ENCODE measurements at places on chromosomes 6 and 20.

DNA sequence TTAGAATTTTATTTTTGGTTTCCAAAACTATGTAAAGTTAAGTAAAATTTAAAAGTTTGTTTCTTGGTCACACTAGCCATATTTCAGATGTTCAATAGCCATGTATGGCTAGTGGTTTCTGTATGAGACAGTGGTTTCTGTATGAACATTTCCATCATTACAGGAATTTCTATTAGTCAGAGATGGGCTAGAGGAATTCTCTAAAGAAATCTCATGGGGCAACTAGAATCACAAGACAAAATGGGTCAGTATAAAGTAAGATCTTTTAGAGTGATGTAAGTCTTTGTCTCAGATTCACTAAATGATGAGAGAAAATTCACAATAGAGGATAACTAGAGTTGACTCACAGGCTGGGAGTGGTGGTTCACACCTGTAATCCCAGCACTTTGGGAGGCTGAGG, 149.0 kb downstream of the FUT9 start:
- DNase-seq, result no peak

- DNase-seq, result no peak
Measured at GRCh38 chr20:32072168-32072750, 20.2 kb downstream of the HCK start.

GRCh38 chr20:37602634-37603033, 75.0 kb upstream of the BLCAP start:
- no peak for DNase-seq

DNA sequence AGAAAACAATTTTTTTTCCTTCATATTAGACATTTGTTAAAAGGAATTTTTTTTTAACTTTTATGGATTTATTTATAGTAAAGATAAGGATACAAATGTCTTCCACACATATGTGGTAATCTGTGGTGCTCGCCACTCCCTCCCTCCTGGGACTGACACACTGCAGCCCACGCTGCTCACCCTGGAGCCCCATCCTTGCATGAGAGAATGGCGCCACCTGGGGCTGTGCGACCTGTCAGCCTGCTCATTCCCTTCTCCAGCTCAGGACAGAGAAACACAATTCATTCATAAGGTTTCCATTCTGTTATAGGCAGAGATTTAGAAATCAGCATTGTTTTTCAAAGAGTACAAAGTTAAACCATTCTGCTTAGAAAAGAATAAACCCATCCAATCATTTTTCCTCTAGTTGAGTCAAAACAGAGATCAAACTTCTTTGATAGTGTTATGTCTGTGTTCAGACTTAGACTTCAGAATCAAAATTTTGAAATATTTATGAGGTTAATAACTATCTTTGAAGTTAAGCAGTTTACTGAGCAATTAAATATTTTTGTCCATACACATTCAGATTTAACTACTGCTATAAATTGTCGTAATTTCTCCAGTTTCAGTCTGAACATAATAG, 42.8 kb upstream of the DYNLRB1 start:
- DNase-seq, result no peak

- DNase-seq, result no peak
Measured at GRCh38 chr6:28635547-28636158, 110.0 kb downstream of the GPX5 start.

DNA sequence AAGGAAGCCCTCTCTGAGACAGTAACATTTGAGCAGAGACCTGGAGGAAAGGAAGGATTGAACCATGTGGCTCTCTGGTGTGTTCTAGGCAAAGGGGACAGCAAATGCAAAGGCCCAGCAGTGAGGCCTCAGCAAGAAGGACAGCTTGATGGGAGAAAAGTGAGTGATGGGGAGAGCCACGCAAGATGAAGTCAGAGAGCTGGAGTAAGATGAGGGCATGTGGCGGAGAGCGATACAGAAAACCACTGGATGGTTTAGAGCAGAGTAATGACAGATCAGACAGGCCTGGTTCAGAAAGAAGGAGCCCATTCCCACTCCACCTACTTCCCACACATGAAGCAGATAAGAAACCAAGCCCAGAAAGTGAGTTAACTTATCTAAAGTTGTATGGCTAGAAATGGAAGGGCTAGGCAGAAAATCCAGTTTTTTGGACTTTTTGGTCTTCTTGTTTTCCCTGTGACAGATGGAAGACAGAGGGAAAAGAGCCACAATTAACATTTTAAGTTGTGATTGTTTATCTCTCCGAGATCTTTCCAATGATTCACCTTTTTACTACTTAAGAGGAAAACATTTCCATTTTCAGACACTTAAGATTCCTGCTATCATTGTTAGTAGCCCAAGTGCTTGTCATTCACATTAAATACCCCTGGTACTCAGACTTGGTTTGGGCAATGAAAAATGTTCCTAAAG, 723 bp upstream of the SNPH start:
- DNase-seq, result no peak

DNA sequence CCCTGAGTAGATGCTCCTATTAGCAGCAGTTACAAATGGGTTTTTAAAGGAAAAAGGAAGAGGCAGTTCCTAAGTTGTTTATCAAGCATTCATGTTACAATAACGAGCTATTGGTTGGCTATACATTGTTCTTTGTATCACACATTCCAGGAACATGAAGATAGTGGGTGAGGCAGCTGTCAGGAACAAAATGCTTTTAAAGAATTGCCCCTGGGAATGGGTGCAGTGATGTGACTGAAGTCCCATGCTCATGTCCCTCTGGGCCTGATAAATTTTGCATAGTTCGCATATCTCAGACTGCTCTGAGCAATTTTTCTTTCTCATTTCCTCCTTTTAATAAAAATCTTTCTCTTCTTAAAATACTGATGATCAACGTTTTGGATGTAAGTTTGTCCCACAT, 3.7 kb downstream of the ENPP1 start:
- DNase-seq, result no peak

- DNase-seq, result no peak
Measured at GRCh38 chr20:16397086-16397485, 176.2 kb downstream of the KIF16B start.

DNA sequence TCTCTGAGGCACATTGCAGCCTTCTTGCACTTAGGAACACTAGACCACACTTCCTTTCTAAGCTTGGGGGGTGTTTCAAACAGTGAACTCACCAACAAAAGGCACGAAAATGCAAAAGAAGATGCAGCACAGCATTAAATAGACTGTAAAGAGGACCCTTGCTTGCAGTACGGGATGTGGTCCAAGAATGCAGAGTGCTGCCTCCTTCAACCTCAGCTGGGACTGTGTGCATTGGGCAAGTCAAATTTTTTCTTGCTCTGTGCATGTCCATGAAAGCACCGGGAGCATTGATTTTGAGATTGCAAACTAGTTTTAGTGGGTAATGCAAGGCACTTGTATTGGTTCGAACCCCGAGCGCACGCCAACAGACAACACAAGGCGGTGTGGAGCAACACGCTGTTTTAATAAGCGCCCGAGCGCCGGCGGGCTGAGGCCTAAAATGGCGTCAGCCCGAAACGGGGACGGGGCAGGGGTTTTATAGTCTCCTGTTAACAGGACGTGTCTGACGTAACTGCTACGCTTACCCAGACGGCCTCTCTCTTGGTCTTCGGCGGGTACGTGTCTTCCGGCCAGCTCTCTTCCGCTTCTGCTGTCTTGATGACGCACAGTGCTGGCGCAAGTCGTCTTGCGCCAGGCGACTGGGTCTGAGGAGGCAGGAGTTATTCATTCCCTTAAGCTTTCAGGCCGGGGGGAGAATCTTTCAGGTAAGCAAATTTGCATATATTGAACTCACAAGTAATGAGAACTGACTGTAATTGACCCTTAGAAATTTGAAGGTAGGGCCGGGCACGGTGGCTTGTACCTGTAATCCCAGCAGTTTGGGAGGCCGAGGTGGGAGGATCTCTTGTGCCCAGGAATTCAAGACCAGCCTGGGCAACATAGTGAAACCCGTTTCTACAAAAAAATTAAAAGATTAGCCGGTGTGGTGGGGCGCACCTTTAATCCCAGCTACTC, 18.7 kb upstream of the ZFP64 start:
- DNase-seq, result no peak

- DNase-seq, result no peak
Measured at GRCh38 chr6:169935861-169936260, 184.4 kb downstream of the ERMARD start.

GRCh38 chr6:36856277-36856676, 17.0 kb upstream of the CPNE5 start:
- DNase-seq, result no peak

DNA sequence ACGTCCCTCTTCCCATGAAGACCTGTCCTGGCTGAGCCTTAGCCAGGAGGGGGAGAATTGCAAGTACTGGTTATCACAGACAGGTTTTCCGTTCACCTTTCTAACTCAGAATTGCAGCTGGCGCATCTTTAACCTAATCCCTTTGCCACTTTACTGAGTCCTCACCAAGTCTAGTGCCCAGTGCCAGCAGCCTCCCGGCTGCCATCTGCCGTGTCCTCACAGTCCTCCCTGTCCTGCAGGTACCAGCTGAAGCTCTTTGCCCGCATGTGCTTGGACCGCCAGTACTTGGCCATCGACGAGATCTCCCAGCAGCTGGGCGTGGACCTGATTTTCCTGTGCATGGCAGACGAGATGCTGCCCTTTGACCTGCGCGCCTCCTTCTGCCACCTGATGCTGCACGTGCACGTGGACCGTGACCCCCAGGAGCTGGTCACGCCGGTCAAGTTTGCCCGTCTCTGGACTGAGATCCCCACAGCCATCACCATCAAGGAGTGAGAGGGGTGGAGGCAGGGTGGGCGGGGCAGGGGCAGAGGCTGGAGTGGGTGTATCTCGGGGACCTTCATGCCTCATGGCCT, 41.3 kb downstream of the UQCC2 start:
- DNase-seq, result no peak

GRCh38 chr20:53331151-53331973, 262.3 kb downstream of the ZNF217 start:
- no peak for DNase-seq

DNA sequence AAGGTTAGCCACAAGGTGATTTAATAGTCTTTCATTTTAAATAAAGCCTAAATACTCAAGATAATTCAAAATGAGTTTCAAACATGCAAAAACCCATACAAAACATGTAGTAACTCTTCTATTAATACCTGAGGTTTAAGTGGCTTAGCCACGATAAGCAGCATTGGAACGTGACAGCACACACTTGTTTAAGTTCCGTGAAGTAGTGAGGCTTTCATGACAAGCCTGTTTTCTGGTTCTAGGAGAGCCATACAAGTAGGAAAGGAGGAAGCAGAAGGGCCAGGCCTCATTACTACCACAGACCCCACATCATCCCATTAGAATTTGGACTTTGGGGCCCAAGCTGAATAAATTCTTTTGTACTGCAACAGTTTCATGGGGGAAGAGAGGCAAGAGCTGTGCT, 54.3 kb upstream of the PRND start:
- no peak for DNase-seq

DNA sequence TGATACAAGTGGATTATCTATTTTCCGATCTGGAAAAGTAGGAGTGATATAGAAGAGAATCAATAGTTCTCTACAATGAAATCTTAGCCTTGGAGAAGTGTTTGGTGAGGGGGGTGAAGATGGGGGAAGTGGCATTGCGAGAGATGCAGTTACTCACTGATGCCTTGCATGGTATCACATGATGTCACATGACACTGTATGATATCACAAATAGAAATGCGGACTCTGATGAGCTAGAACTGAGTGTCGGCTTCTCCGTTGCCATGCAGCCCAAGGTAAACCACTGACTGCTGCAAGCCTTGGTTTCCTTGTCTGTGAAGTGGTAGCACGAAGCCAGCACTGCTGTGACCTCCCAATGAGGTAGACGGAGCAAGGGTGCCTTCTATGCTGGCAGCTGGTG, 403.3 kb upstream of the AGPAT4 start:
- no peak for DNase-seq

DNA sequence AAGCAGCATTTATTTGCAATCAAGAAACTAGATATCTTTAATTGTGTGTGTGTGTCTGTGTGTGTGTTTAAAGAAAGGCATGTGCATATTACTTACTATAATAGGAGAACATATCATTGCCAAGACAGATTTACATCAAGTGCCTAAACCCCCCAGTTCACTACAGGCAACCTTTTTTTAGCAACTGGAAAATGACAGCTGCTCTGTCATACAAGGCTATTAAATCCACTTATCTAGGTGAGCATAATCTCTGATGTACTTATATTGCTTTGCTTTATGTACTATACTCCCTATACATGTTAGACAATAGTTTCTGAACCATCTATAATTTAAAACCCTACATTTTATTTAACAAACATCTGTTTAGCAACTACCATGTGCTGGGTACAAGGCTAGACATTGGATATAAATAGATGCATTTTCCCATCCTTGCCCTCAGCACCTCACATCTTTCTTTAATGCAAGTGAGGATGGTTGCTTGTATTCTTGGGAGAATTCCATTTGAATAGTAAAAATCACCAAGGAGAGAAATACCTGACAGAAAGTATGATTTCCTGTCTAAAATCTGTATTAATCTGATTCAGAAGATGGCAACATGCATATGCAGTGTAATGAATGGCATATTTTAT, 398.3 kb downstream of the LAMA2 start:
- DNase-seq, result no peak

- DNase-seq, result no peak
Measured at GRCh38 chr20:50484271-50484976, 25.8 kb upstream of the PTPN1 start.

GRCh38 chr20:44969300-44969894, 3.1 kb downstream of the STK4 start:
- no peak for DNase-seq

DNA sequence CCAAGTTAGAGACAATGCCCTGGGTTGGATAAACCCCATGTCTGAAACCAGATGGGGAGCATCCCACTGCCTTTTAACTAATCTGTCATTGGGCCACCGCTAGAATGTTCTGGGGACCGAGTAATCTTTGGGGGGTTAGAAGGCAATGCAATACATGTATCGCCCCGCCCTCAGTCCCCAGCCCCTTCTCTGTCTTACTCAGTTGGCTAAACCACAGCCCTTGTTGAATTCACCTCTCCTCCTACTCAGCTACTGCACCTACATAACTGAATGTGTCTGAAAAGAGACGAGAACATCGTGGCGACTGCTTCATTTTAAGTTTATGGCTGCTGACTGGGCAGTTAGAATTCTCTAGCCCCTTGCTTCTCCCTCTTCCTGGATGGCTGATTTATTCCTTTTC, 15.1 kb upstream of the CCR6 start:
- no peak for DNase-seq

GRCh38 chr6:150539568-150539967, 60.1 kb upstream of the PLEKHG1 start:
- no peak for DNase-seq

Data from stimulated activated naive CD8-positive, alpha-beta T cell treated with anti-CD3 and anti-CD28 coated beads, Interleukin-15, amount 100 ng/mL, for 72 hours (primary cell).